Suppressor macrophage treated with lipopolysaccharide for 4 hours (primary cell): ENCODE measurements at places on chromosomes 2 and 18.

- peak; percentile 56 for DNase-seq
Measured at GRCh38 chr2:95346231-95346737, 49.1 kb downstream of the KCNIP3 start.

GRCh38 chr2:215002500-215002899, 135.9 kb downstream of the ABCA12 start:
- peak; percentile 19 for DNase-seq

- DNase-seq = no peak
Measured at GRCh38 chr18:79952996-79953559, 1.6 kb upstream of the SLC66A2 start.

DNA sequence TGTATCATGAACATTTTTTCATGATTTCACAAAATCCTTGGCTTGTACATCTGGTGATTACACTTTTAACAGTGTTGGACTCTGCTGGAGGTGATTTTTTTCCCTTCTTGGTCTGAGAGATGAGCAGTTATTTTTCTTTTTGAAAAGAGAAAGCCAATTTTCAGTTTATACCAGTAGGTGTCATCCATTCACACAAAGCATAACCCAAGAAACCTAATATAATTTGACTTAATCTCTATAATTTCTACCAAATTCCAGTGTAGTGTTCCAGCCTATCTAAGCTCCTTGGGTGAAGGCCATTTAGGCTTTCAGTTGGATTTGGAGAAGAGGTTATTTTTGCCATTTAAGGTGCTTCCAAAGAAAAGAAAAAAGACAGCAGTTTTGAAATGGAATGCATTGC, 7.7 kb upstream of the ICOS start:
- DNase-seq = peak; percentile 23

DNA sequence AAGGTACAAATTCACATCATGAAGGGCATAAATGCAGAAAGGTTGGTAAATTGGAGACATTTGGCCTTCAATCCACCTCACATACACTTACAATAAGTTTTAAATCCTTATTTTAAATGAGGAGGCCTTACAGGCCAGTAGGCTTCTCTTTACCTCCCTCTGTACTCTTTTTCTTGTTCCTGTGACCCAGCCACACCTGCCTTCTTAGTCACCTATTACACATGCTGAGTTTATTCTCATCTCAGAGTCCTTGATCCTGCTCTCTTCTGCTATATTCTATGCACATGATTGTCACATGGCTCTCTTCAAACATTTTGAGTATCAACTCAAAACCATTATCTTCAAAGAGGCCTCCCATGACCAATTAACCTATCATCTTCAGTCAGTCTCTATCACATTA, 491.5 kb downstream of the SATB2 start:
- DNase-seq = no peak

DNA sequence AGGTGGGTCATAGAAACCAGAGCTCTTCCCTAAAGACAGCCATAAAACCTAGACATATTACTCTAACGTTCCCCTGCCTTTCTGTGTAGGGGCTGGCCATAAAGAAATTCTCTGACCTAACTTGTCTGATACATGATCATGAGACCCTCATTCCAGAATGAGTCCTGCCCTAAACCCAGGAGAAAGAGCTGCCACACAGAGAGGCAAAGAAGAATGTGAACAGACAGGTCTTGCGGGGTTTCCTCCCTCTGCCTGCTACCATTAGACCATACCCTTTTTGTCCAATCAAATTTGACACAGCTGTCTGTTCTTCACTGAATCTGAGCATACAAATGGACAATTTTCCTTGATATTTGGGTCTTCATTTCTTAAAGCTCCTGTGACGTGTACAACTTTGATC, 198.8 kb upstream of the LHCGR start:
- no peak for DNase-seq

DNA sequence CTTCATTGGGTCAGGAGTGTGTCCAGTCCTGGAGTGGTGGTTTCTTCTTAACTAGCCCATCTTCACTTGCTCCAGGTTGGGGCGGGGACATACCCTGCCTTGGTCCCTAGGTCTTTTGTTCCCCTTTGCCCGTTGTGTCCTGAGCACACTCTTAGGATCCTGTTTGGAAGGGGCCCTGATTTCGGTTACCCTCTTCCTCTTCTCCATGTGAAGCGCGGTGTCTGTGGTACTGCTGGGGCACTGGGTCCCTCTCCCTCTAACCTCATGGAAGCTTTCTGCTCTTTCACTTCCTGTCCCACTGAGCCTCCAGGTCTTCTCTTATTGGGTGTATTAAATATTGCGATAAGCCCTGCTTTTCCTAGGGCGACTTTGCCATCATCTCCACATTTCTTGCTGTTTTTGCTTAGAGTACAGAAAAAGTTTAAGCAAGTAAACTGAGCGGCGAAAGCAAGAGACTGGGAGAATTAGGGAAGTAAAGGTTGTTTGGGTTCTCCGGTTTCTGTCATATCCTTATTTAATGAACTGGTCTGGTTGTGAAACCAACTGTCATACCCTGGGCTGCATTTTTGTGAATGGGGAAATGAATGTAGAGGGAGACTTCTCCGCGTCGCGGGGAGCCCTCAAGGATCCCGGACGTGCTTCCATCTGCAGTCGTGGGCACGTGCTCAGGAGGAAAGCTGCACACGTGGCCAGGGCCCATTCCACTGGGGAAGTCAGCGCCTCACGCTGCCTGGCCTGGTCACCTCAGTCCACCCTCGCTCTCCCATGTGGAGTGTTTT, 73.8 kb upstream of the B3GNT7 start:
- peak; percentile 95 for DNase-seq

GRCh38 chr18:49931179-49931578, 117.8 kb upstream of the ACAA2 start:
- DNase-seq = no peak

DNA sequence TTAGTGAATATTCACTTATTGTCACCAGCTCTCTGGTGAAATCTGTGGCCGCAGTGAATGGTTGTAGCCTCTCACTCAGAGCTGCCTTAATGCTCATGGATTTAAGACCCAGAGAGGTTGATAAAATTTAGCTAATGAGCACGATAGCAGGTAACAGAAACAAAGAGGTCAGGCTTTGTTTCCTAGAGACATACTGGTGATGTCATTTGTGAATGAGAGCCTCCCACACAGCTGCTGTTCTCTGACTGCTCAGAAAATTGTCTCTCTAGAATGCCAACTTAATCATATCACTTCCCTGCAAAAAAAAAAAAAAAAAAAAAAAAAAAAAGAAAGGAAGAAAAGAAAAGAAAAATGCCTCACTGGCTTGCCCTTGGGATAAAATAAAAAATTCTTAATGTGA, 411.7 kb upstream of the MYT1L start:
- DNase-seq = peak; percentile 22

DNA sequence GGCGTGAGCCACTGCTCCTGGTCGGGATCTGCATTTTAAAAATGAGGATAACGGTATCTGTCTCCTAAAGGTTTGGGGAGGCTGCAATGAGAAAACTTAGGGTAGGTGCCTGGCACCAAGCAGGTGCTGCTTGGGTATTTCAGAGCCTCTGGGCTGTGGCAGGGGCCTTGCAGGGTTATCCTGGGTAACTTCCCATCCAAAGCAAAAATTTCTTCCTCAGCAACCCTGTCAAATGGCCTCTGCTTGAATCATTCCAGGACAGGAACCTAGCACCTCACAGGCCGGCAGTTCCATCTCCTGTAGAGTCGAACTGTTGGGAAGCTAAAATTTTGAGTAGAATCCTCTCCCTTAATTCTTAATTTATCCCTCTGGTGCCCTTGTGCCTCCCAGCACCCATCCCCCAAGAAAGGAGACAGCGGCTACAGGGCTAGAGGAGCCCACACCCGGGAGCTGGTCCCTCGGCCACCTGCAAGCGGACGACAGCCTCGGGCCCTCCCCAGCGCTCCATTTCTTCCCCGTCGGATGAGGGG, 868 bp downstream of the CGREF1 start:
- no peak for DNase-seq

GRCh38 chr2:144671695-144672455, 152.0 kb upstream of the ZEB2 start:
- DNase-seq = peak; percentile 84

DNA sequence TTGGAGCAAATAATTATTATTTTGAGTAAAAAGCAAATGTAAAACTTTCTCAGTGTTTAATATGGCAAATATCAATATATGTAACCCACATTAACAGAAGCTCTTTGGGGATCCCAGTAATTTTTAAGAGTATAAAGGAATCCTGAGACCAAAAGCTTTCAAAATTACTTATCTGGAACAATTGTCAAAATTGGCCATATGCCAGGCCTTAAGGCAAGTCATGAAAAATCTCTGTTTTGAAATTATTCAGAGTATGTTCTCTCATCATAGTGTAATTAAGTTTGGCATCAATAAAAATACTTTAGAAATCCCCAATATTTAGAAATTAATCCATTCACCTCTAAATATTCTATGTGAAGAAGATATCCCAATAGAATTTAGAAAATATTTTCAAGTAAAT, 225.3 kb upstream of the ARL4C start:
- no peak for DNase-seq

DNA sequence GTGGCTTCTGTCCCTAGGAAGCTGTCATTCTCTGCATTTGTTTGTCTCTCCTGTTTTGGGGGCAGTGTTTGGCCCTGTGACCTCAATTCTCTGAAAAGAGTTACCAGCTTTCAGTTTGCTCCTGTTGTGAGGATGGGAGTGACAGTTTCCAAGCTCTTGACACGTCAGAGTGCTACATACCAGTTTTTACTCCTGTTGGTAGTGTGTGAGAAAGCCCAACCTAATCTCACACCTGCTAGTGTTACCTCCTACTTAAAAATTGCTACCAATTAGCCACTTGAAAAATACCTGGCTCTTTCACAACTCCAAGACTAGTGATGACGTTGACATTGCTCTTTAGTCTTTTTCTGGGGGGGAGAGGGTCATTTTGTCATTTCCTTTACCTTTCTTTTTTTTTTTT, 14.1 kb downstream of the SKA1 start:
- DNase-seq = no peak

DNA sequence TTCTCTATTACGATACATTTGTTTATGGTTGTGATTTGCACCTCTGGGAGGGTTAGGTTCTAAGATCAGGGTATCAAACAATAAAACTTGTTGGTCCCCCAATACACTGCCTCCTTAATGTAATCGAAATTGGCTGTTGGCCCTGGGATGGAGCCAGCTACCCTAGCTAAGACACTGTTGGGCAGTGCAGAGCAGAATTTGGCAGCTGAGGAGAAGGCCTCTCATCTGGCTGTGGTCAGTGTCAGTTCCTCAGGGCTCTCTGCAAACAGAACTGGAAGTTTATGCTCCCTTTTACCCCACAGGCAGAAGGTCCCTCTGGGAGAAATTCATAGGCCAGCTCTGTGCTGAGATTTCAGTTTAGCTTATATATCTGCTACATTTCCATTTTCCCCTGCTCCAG, 8.6 kb upstream of the HAAO start:
- no peak for DNase-seq

GRCh38 chr18:55334875-55335274, 253.1 kb downstream of the TCF4 start:
- no peak for DNase-seq

GRCh38 chr2:26809211-26809610, 23.4 kb downstream of the CENPA start:
- DNase-seq = no peak

DNA sequence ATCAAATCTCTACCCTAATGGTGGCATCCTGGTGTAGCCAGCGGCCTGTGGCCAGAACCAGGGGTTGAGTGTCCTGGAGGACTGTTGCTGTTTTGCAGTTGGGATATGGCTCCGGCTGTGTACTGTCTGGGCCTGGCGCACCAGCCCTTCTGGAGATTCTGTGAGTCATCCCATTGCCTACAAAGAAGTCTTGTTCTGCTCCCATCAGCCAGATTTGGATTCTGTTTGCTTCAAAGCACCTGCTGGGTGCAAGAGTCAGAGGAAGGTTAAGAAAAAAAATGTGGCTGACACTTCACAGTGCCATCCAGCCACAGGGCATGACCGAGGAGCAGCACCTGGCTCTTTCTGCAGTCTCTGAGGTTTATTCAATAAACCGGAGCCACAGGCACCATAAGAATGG, 41.0 kb upstream of the ASAP2 start:
- DNase-seq = no peak

GRCh38 chr2:37441055-37441454, 96.6 kb downstream of the QPCT start:
- DNase-seq = no peak

DNA sequence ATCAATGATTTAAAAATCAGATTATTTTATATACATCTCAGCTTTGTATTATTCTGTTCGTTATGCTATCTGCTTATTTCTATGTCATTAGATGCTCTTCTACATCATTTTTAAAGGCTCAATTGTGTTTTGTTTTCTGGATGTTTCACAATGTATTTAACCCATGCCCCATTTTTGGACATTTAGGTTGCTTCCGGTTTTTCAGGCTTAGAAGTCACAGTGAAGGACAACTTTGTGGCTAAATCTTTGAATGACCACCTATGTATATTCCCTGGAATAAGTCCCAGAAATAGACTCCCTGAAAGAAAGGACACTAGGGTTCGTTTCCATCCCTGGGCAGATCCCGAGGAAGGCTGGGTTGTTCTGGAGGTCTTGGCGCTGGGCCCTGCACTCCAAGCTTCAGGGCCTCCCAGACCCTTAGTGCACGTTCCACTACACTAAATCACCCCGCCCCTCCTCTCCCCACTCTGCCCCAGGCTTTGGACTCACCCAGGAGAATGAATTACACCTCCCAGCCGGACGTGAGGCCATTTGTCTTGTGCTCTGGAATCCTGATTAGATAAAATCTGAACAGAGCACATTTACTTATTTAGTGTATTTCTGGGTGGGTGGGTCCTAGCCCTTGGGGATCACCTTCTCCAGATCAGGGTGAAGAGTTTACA, 188.2 kb downstream of the ZFP36L2 start:
- DNase-seq = no peak

DNA sequence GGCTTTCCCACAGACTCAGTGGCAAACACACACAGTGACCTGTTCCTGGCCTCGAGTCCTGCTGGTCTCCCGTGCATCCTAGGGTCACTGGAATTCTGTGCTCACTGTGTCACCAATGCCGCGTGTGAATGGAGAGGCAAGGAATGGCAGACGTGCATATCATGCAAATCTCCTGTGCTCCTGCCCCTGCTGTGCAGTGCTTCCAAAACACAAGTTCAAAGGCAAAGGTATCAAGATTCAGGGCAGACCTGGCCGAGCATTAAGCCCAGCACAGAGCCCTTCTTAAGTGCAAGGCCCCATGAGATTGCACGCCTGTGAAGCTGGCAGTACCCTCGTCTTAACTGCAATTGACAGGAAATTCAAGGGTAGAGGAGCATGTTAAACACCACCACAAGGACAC, 129.1 kb downstream of the NDUFA10 start:
- no peak for DNase-seq

GRCh38 chr18:24248359-24248758, 109.5 kb downstream of the CABYR start:
- no peak for DNase-seq

DNA sequence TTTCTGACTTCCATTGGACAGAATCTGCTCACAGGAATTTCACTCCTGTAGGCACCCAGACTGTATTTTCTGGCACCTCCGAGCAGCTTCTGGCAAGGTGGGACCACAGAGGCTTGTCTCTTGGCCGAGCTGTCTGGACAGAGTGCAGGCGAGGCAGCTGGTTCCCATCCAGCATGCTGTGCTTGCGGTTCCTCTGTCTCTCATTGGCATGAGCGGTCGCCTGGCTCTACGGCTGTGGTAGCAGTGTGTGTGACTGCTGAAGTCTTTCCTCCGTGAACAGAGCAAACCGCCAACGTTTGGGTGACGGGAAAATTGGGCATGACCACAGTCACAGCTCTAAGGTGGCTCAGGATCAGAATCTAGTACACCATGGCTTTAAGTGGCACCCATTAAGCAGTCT, 411.7 kb upstream of the NETO1 start:
- no peak for DNase-seq

- DNase-seq = no peak
Measured at GRCh38 chr2:29397713-29398112, 282.5 kb downstream of the CLIP4 start.

- no peak for DNase-seq
Measured at GRCh38 chr2:189360861-189361260, 80.4 kb upstream of the WDR75 start.
